Psoas muscle (tissue), 8 donors: ENCODE measurements at places on chromosomes 6 and 20.

DNA sequence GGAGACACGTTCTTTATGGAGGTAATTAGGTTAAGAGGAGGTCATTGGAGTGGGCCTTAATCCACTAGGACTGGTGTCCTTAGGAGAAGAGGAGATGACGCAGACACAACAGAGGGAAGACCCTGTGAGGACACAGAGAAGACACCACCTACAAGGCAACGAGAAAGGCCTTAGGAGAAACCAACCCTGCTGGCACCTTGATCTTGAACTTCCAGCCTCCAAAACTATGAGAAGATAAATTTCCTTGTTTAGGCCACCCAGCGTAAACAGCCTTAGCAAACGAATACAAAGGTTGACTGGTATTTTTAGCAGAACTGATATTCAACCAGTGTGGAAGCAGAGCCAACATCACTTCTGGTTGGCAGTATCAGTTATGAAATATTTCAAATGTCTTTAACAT is 75.2 kb downstream of the GFOD1 start:
- no peak for DNase-seq

- no peak for DNase-seq
These were observed 96.1 kb upstream of the NXT1 start for GRCh38 chr20:23254505-23254904.

- no peak for DNase-seq
These were observed 54.5 kb downstream of the RIPOR3 start for GRCh38 chr20:50636601-50637540.

GRCh38 chr20:33645072-33645358 is 17.1 kb upstream of the C20orf144 start:
- no peak for DNase-seq

DNA sequence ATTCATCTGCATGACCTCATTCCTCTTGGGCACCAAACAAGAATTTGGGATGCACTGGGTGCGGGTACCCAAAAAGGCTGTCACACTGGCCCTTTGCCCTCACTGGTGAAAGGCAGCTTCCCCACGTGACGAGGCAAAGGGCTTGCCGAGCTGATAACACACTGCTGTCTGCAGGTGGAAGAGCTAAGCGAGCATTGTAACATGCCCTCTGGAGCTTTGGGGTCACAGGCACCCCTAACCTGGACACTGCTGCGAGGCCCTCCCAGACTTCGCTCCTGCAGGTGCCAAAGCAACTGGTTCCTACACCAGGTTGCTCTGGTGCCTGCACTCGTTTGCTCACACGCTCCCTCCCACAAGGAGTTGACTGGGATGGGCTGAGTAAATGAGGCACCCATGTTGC is 1595.7 kb downstream of the HACE1 start:
- DNase-seq: no peak
